A549 treated with CpdA at 1 μM for 4 hours (cell line): ENCODE measurements at places on chromosomes 7 and 10. TPM values are rescaled to one million over a fixed set of nuclear protein-coding genes. Genes with fewer than 3 reads are reported as not detected.

The PAX4 gene
- not detected in 5 replicates for total RNA-seq

The PRKRIP1 gene
- total RNA-seq = 21.5 to 25.8 TPM (median 23.1 TPM) in 5 replicates

The ZNF365 gene
- 0.83 to 0.97 TPM (median 0.90 TPM) in 5 replicates for total RNA-seq

The MGAM2 gene
- total RNA-seq = 0.01 to 0.02 TPM (median 0.02 TPM) in 3 of 5 replicates, not detected in the others

The INHBA gene
- 0.50 to 1.6 TPM (median 1.1 TPM) in 5 replicates for total RNA-seq

The MYL10 gene
- total RNA-seq = not detected in 5 replicates

The PTPN20 gene
- 4.0 to 5.3 TPM (median 4.5 TPM) in 5 replicates for total RNA-seq

The LDB1 gene
- total RNA-seq = 33.6 to 41.5 TPM (median 39.4 TPM) in 5 replicates
